ENCODE measurements at places on chromosomes 3 and 15.

GRCh38 chr3:186895406-186895805, 34.9 kb upstream of the ST6GAL1 start:
- ATAC-seq = peak; percentile 85

- no peak for ATAC-seq
Measured at GRCh38 chr3:193673845-193674244, 80.8 kb downstream of the OPA1 start.

GRCh38 chr3:57169872-57170623, 4.9 kb upstream of the IL17RD start:
- peak; percentile 71 for ATAC-seq

- no peak for ATAC-seq
Measured at GRCh38 chr3:172836390-172836997, 86.0 kb downstream of the ECT2 start.

- ATAC-seq = no peak
Measured at GRCh38 chr3:191770541-191770940, 309.6 kb downstream of the PYDC2 start.

GRCh38 chr3:82494977-82495489, 733.6 kb upstream of the GBE1 start:
- no peak for ATAC-seq

DNA sequence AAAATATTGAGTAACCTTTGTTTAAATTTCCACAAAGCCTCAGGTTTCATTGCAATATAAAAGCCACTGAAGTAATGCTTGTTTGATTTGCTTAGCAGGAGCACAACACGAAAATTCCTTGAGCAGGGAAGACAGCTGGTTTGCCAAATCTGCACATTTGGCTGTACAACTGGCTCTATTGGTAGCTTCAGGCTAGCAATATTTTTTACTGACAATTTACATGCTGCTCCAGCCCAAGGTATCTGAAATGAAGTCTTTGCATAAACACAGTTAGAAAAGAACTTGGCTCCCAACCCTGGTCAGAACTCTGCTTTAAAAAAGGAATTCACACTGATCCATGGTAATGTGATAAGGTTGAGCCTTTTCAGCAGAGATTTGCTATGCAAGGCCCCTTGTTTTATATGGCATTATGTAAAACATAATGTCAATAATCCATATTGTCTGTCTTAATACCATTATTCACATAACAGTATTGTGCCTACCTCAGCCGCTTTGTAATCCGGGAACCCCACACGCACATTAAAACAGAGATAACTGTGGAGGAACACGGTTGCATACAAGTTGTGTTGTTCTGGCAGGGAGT, 55.7 kb upstream of the CHL1 start:
- ATAC-seq = no peak

GRCh38 chr15:40582726-40583246, 11.3 kb upstream of the KNL1 start:
- no peak for ATAC-seq

GRCh38 chr3:149604125-149604875, 53.5 kb downstream of the WWTR1 start:
- ATAC-seq = no peak

All from esophagus mucosa (tissue), 1 donor.